ENCODE measurements at places on chromosomes 1 and 21.

DNA sequence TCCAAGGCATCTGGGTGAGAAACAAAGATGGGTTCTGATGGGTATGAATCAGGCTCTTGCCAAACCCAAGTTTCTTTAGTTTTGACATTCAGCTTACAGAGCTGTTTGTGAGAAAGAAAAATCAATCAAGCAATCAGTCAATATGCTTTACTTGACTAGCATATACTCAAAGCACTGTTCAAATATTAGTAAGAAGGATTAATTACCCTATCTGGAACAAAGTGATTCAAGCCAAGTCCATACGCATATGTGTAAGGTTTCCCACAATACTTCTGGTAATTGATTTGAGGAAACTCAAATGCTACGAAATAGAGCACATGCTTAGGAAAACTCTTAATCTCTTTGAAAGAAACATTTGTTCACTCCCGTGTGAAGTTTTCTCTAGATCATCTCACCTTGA, 18.7 kb downstream of the RPE65 start:
- H3K4me1 ChIP-seq: no peaks in the 10 kb centered on the region
- DNase-seq: no peak
- no peaks in the 10 kb centered on the region for H3K36me3 ChIP-seq
- H3K27ac ChIP-seq: no peak overlapping the region
- H3K27me3 ChIP-seq: no peaks in the 10 kb centered on the region

DNA sequence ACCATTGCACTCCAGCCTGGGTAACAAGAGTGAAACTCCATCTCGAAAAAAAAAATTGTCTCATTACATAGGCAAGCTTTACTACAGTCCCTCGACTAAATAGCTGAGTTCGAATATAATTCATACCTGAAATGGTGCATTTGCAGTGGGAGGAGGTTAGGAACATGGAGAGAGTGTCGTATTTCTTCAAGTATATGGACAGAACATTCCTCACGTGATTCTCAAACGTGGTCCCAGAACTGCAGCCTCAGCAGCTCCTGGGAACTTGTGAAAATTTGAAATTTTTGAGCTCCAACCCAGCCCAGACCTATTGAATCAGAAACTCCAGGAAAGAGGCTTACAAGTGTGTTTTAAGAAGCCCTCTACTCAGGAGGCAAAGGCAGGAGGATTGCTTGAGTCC, 7.2 kb downstream of the CDA start:
- DNase-seq: no peak
- H3K4me3 ChIP-seq: no peak overlapping the region
- no peak overlapping the region for H3K27ac ChIP-seq
- H3K27me3 ChIP-seq: no peaks in the 10 kb centered on the region
- no peaks in the 10 kb centered on the region for H3K36me3 ChIP-seq

GRCh38 chr1:218863987-218864386, 309.7 kb upstream of the LYPLAL1 start:
- H3K36me3 ChIP-seq: no peaks in the 10 kb centered on the region
- H3K27me3 ChIP-seq: no peaks in the 10 kb centered on the region
- H3K4me3 ChIP-seq: no peak overlapping the region
- no peak for DNase-seq

DNA sequence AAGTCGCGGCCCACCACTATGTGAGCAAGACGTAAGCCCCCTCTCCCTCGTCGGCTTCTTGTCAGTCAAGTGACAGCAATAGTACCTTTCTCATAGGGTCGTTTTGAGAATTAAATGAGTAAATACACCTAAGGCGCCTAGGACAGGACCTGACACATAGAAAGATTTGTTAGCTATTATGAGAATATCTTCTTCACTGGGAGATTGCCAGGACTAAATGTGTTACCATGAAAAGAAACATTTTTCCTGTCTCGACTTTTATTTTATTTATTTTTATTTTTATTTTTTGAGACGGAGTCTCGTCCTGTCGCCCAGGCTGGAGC, 798 bp downstream of the PMF1 start:
- H3K36me3 ChIP-seq: peaks cover 18% of the 10 kb centered on the region
- peak overlapping the region; percentile 60 for H3K4me3 ChIP-seq
- H3K27me3 ChIP-seq: no peaks in the 10 kb centered on the region
- peak overlapping the region; percentile 85 for H3K27ac ChIP-seq
- peaks cover 25% of the 10 kb centered on the region for H3K4me1 ChIP-seq
- DNase-seq: no peak

GRCh38 chr1:18056545-18056944, 51.1 kb upstream of the IGSF21 start:
- no peak for DNase-seq
- H3K36me3 ChIP-seq: no peaks in the 10 kb centered on the region
- no peak overlapping the region for H3K27ac ChIP-seq
- no peaks in the 10 kb centered on the region for H3K27me3 ChIP-seq
- no peak overlapping the region for H3K4me3 ChIP-seq
- no peaks in the 10 kb centered on the region for H3K4me1 ChIP-seq
